SK-N-MC (cell line): ENCODE measurements at places on chromosomes 13 and 19.

GRCh38 chr19:47283405-47284059 lies 8.8 kb downstream of the INAFM1 start:
- no peak for DNase-seq

- no peak for DNase-seq
Measured at GRCh38 chr19:6693681-6694080, 23.7 kb upstream of the TNFSF14 start.

DNA sequence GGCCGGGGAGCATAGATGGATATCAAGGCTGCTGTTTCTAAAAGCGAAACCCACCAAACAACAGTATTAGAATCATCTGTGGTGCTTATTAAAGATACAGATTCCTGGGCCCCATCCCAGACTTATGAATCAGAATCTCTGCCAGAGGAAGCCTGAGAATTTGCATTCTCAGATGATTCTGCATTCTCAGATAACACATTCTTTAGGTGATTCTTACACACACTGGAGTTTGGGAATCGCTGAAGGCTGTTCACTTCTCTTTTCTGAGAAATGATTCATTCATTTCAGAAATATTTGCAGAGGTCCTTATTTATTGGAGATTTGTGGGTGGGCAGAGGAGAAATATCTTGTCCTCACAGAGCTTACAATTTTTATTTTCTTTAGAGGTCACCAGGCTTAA lies 24.4 kb downstream of the ALOX5AP start:
- no peak for DNase-seq

- no peak for DNase-seq
Measured at GRCh38 chr13:51396352-51396751, 56.5 kb downstream of the INTS6 start.

- no peak for DNase-seq
Measured at GRCh38 chr13:37791699-37792098, 77.9 kb downstream of the TRPC4 start.

DNA sequence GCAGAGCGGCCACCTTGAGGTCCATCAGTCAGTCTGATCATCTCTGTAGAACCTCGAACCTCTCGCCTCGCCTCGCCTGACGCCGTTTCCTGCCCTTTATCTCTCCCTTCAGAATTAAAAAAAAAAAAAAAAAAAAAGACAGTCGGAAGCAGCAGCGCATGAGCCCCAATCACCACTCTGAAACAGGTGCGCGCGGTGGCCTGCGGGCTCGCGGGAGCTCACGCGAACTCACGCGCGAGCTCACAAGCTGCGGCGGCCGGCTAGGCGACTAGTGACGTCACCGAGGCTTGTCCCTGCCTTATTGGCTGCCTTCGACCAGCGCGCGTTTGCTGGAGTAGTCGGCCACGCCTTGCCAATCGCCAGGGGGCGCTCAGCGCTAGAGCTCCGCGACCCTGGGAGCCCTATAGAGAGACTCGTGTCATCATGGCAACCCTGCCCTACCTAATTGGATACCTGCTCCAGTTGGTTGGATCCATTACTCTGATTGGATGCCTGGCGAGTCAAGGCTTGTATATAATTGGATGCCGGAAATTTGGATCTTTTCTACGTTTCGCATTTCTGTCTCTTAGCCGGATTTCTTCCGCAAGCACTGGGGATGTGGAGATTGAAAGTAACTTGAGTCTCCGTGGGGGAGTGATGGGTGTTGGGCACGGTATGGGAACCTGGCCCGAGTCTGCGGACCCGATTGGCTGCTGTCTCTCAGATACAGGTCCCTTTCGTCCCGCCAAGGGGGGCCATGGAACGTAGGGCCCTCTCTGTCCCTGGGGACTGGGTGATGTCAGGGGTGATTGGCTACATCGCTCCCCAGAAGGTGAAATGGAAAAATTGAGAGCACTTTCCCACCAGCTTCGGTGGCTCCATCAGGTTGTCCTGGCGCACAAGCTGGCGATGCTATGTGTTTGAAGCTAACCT lies 31.6 kb downstream of the SYT3 start:
- DNase-seq: peak; percentile 48

- DNase-seq: no peak
Measured at GRCh38 chr19:7366701-7367420, 18.1 kb downstream of the ARHGEF18 start.

- no peak for DNase-seq
Measured at GRCh38 chr19:10701955-10702525, 801 bp downstream of the QTRT1 start.

- DNase-seq: no peak
Measured at GRCh38 chr19:1470305-1471009, 8.6 kb downstream of the C19orf25 start.

DNA sequence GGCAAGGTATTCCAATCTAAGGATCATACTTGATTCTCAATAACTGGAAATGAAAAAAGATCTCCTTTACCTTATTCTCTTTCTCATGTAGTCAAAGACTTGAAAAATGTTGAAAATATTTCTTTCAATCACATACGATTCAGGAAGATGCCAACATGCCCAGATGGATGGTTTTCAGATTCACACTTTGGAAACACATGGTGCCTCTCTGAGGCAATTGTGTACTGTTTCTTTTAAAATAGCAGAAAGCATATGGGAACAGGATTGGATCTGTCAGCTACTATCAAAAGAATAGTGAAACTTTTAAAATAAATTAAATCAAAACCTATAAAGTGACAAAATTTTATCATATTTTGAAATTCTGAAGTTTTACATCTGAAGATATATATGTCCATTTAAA lies 222.4 kb downstream of the SPRY2 start:
- DNase-seq: no peak

GRCh38 chr13:78997902-78998629 lies 339.1 kb upstream of the OBI1 start:
- no peak for DNase-seq

- no peak for DNase-seq
Measured at GRCh38 chr19:46731007-46731501, 14.1 kb upstream of the PRKD2 start.

DNA sequence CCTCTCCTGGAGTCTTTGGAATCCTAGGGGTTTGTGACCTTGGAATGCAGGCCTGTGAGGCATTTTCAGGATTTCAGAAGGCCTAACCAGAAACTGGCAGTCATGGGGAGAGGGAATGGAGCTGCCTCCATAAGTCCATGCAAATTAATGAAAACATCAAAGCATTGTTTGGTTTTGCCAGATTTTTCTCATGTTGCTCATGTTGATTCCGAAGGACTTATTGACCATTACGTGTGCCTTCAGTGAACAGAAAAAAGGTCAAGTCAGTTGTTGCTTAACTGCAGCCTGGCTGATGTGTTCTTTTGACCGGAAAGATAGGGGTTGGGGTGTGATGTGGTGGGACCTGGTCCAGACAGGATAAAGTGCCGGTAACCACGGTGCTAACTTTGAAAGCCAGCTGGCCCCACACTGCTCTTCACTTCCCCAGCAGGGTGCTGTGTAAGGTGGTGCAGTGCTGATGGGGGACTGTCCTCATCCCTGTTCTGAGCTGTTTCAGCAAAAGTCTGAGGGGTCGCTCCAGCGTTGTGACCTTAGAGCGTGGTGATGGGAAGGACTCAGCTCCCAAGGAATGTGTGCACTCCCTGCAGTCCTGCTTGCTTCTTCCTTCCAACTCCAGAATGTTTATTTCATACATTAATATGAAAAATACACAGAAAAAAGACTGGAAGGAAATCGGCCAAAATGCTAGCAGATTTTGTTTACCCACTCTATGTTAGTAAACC lies 3.5 kb downstream of the RNF113B start:
- no peak for DNase-seq

DNA sequence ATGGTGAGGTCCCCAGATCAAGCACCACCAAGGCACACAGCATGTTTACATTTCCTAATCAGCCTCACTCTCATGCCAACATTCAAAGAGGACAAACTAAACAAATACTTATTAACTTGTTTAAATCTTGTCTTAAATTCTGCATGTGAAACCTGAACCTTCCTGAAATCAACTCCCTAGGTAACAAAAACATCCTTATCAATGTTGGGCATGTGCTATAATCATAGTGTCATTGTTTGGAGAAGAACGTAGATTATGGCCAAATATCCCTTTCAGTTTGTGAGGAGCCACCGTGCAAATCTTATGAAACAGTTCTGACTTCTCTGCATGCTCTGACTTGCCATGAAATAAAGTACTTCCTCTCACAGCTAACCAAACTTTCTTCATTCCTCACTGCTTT lies 123.8 kb downstream of the NDFIP2 start:
- DNase-seq: no peak

- DNase-seq: no peak
Measured at GRCh38 chr13:83883061-83883523, 818 bp upstream of the SLITRK1 start.

DNA sequence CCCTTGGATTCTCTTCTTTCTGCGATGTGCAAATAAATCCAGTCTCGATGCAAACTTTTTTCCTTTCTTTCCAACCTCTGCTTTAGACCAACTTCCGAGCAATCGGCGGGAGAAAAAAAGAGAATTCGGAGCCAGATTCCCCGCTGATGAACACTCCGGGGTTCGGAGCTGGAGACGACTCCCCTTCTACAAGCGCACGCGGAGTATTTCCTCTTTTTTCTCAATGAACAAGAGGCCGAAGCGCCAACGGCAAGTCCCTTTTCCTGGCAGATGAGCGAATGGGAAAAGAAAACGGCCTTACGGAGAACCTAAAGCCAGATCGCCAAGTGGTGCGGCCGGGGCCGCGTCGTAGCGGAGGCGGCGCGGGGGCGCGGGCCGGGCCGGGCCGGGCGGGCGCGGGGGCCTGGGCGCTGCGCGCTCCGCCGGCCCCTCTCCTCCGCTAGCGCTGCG lies 250 bp downstream of the SPRY2 start:
- DNase-seq: no peak

DNA sequence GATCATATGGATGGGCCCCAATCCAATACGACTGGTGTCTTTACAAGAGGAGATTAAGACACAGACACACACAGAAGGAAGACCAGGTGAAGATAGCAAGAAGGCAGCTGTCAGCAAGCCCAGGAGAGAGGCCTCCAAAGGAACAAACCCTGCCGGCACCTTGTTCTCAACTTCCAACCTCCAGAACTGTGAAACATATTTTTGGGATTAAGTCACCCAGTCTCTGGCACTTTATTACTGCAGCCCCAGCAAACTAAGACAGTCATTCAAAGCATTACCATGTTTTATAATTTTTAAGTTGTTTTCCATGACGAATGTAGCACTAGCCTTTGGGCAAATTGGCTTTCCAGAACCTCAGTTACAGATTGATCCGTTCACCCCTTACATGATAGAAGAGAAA lies 11.3 kb downstream of the STARD13 start:
- DNase-seq: no peak

GRCh38 chr13:93375491-93375890 lies 148.9 kb downstream of the GPC6 start:
- DNase-seq: no peak

DNA sequence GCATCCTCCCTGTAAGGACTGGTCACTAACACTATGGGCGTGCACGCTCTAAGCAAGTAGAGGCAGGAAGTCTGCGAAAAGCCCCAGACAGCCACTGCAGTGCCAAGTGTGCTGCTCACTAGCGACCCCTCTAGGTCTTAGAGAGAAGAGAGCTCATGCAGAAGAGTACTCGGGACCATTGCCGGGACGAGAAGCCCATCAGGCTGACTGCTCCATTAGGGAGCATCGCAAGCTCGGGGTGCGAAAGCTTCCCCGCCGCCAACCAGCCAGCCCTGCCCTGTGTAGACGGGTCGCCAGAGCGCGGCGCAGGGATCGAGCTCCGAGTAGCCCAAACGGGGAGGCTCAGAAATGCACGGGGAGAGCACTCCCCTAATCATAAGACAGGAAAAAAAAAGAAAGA lies 16.6 kb downstream of the POU4F1 start:
- DNase-seq: no peak

DNA sequence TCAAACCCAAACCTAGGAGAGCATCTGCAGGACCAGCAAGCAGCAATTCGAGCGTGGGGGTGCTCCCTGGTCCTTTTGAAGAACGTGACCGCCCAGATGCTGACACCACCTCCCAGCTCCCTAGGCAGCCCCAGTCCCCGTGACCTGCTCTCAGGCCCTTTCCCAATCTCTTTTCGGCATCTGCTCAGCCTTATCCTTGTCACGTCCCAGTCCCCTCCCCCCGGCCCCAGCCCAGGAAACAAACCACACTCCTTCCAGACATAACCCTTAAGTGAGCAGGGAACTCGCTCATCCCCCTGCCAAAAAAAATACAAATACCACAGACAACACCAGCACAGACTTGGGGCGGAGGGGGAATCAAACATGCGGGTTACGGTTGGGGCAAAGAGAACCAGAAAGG lies 3.3 kb downstream of the MLLT1 start:
- DNase-seq: no peak

- DNase-seq: no peak
Measured at GRCh38 chr19:3852614-3853254, 16.1 kb downstream of the ZFR2 start.

- no peak for DNase-seq
Measured at GRCh38 chr19:41434450-41434849, 5.3 kb downstream of the DMAC2 start.
